ENCODE measurements at places on chromosomes 2 and 18. TPM values are rescaled to one million over a fixed set of nuclear protein-coding genes. Genes with fewer than 3 reads are reported as not detected.

CAPN10 gene
- 29.0 TPM for total RNA-seq

GULP1 gene
- 54.9 TPM for total RNA-seq

SLC39A6 gene
- 61.6 TPM for total RNA-seq

KIDINS220 gene
- total RNA-seq: 47.8 TPM

MEP1B gene
- not detected for total RNA-seq

ABCG8 gene
- total RNA-seq: not detected

CDH2 gene
- 220 TPM for total RNA-seq

SAG gene
- not detected for total RNA-seq

GREB1L gene
- total RNA-seq: 4.1 TPM

CPO gene
- 0.13 TPM for total RNA-seq

SPR gene
- total RNA-seq: 22.7 TPM

CD8B2 gene
- not detected for total RNA-seq

PCGF1 gene
- 15.0 TPM for total RNA-seq

LIPG gene
- 54.6 TPM for total RNA-seq
